Omental fat pad (tissue), 4 donors: ENCODE measurements at places on chromosomes 1 and 21. TPM values are rescaled to one million over a fixed set of nuclear protein-coding genes. Genes with fewer than 3 reads are reported as not detected.
A peak's percentile ranks its signal among the peaks of the same experiment; 100 is the strongest.

GRCh38 chr1:37793773-37794371, at the start of gene MANEAL:
TSS of gene MANEAL (plus strand) at chr1:37793847. CDS start at chr1:37794183, 336 bp downstream.
- DNase-seq = no peak

DNA sequence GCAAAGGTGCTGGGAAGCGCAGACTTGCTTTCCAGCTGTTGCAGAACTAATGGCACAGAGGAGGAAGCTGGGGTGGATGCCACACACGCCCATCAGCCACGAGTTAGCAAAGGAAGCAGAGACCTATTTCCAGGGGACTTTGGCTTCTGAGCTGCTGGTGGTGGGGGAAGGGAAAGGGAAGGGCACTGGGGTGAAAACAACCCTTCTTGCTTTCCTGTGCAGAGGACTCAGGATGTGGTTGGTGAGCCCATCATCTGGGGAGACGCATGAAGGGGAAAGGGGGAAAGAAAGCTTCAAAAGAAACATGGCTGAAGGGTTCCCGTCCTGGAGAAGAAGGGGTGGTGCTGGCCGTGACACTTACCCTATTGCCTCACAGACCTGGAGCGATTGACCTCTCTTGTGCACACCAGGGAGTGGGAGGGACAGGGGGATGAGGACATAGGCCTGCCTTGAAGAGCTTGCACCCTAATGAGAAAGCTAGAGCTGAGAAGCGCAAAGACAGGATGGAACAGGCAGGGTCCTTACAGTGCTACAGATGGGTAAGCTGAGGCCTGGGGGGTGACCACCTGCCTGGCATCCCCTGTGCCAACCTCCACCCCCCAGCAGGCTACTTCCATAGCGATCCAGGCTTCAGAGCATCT, 140.8 kb upstream of the RAB4A start:
- no peak for DNase-seq

SMAP2 gene
- total RNA-seq = 45.4 TPM

DNA sequence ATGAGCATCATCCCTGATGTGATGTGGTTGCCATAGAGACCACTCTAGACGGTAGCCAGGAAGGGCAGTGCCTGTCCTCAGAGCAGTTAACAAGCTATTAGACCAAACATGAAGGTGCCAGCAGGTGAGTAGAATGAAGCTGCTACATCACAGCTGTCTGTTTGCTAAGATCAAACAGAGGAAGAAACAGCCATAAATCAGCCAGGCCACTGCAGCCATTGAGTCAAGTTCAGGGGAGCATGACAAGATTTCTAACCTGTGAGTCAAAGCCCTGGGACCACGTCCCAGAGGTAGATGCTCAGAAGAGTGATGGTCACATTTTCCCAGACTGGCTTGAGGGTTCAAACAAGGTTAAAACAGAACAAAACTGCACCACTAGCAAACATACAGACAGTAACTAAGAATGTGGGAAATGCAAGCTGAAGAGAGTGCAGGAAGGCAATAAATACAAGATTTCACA, 450.6 kb upstream of the DAB1 start:
- DNase-seq = no peak

- DNase-seq = no peak
These were observed 392.4 kb downstream of the KCNH1 start for GRCh38 chr1:210741564-210741963.

DNA sequence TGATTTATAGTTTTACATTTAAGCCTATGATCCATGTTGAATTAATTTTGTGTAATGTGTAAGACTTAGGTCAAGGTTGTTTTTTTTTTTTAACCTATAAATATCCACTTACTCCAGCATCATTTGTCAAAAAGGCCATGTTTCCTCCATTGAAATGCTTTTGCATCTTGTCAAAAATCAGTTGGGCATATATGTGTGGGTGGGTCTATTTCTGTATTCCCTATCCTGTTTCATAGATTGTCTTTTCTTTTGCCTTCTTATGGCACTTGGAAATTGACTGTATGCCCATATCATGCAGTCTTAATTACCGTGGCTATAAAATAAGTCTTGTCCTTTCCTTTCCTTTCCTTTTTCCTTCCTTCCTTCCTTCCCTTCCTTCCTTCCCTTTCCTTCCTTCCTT, 138.2 kb downstream of the PRDM2 start:
- no peak for DNase-seq

- no peak for DNase-seq
These were observed 33.4 kb downstream of the B3GALNT2 start for GRCh38 chr1:235470741-235471439.

DNA sequence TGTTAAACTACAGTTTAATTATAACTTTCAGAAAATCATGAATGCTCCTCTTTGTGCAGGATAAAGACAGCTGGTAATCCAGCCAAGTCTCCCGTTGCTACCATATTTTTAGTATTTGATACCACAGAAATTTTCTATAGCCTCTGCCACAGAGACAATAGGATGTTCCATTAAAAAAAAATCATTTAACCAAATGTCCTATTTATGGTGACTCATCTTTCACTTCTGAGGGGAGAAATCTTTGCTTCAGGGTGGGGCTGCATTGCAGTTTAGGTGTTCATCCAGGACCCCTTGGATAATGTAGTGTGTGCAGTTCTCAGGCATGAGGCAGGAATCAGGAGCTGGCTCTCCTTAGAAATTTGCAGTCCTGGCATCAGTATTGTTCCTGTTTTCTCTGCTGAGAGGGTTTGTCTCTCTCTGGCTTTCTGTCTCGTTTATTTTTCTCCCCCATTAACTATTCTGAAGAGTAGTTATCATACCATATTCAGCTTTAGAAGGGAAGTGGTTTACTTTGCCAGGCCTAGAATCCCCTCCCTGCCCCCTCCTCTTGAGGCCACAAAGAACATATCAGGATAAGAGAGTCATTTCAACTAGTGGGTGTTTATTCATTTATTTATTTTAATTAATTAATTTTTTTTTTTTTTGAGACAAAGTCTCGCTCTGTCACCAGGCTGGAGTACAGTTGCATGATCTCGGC, 3.1 kb downstream of the PRUNE1 start:
- DNase-seq = no peak

ZNF683 gene
- total RNA-seq = not detected

- DNase-seq = no peak
These were observed 229.6 kb upstream of the PLD5 start for GRCh38 chr1:242754125-242754524.

SPATA21 gene
- not detected for total RNA-seq

DNA sequence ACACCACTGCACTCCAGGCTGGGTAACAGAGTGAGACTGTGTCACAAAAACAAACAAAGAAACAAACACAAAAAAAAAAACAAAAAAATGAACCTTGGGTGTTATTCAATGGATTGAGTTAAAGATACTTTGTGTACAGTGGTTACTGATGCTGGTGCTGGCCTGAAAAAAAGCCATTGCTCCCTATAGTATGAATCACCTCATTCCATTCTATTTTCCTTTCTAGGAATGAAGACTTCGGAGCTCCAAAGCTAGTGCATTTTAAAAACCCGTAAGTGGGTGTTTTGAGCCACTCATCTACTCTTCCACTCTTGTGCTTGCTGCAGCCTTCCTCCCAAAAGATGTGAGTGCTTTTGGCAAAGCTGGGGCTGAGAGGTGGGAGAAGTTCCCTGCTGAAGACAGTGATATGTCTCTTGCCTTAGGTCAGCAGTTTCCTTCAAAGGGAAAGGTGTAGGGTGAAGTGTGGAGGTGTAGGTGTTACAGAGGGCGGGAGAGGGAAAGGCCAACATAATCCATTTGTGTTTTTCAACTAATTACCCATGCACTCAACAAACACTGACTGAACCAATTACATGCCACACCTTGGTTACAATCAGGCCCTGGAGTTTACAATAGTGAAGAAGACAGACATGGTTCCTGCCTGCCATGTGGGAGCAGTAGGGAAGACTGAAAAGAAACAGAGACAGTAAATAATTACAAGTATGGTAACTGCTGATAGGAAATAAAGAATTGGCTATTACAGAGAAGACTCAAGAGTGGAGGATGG, 55.0 kb upstream of the SERBP1 start:
- no peak for DNase-seq

SHE gene
- total RNA-seq = 23.4 TPM

- no peak for DNase-seq
These were observed 59.9 kb upstream of the FBXO28 start for GRCh38 chr1:224054012-224054411.

- DNase-seq = no peak
These were observed 2.9 kb downstream of the PAX7 start for GRCh38 chr1:18633422-18634155.

HSPA6 gene
- total RNA-seq = 22.1 TPM

DNA sequence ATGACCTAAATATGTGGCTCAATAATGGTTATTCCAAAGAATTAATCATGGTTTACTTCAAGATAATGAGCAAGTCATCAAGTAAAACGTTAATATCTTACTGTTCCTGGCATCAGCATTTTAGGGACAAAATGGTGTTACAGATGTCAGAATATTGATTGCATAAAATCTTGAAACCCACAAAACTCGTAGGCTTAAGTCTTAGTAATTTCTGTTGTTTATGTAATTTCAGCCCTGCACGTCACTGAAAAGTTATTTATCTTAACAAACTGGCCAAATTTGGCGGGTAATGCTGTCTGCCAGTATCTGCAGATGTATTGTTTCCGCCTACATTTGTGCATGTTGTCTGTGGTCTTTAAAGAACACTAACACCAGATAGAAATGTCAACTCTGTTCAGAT, 25.8 kb downstream of the CDC7 start:
- no peak for DNase-seq

IGSF3 gene
- 2.6 TPM for total RNA-seq

DNA sequence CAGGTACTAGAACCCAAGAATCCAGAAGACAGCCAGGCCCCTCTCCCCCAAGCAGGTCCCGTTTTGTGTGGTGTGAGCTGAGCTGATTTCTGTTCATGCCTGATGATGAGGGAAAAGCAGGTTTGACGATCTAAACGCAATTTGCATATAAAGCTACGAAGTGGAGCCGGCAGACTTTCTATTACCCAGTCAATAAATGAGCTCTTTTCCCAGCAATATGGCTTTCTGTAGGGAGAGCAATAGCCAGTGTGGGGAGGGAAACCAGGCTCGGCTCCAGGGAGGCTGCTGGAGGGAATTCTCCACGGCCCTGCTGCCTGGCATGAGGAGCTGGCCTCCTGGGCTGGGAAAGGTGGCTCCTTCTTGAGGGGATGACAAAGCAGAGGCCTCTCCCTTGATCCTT, 140.7 kb upstream of the AJAP1 start:
- DNase-seq = no peak

LMOD1 gene
- 124 TPM for total RNA-seq

VANGL2 gene
- total RNA-seq = 1.1 TPM

- DNase-seq = no peak
These were observed 28.0 kb downstream of the TAF5L start for GRCh38 chr1:229597877-229598276.

DNA sequence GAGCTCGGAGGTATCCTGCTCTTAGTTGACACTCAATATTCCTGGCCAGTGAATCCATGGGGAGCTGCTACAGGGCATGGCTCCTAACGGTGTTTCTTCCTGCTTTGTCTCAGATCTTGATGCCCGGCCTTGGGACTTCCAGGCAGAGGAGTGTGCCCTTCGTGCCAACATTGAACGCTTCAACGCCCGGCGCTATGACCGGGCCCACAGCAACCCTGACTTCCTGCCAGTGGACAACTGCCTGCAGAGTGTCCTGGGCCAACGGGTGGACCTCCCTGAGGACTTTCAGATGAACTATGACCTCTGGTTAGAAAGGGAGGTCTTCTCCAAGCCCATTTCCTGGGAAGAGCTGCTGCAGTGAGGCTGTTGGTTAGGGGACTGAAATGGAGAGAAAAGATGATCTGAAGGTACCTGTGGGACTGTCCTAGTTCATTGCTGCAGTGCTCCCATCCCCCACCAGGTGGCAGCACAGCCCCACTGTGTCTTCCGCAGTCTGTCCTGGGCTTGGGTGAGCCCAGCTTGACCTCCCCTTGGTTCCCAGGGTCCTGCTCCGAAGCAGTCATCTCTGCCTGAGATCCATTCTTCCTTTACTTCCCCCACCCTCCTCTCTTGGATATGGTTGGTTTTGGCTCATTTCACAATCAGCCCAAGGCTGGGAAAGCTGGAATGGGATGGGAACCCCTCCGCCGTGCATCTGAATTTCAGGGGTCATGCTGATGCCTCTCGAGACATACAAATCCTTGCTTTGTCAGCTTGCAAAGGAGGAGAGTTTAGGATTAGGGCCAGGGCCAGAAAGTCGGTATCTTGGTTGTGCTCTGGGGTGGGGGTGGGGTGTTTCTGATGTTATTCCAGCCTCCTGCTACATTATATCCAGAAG, 16.7 kb downstream of the ALX3 start:
- peak; percentile 93 for DNase-seq

- DNase-seq = peak; percentile 13
These were observed 5.3 kb downstream of the SPATC1L start for GRCh38 chr21:46178961-46179360.

PKN2 gene
- 47.8 TPM for total RNA-seq

UQCRHL gene
- 0.63 TPM for total RNA-seq

DNA sequence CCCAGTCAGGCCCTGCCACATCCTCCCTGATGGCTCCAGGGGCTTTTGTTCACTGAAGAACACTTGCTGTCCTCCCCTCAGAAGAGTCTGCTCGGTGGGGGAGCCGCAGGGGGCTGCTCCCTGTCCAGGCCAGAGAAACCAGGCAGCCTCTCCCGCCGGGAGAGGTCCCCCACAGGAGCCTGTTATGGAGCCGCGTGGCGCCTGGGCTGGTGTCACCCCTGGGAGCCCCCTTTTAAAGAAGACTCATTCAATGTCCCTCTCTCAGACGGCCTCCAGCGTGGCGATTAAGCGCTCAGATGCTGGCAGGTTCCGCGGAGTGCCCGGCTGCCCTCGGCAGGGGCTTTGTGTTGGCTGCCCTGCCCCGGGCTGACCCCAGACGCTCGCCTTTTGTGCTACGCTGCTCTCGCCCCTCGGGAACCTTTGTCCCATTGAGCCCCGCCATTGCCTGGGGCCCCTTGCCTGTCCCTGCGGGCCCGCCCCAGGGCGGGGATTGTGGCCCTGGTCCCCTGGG, 43.1 kb downstream of the SKI start:
- DNase-seq = no peak

- DNase-seq = no peak
These were observed 66.7 kb downstream of the RGL1 start for GRCh38 chr1:183871601-183872000.

GRCh38 chr1:54287176-54287650, 87.2 kb downstream of the MRPL37 start:
- no peak for DNase-seq

CRP gene
- not detected for total RNA-seq

GRCh38 chr1:166903232-166903631, 27.2 kb upstream of the TADA1 start:
- DNase-seq = no peak

DNA sequence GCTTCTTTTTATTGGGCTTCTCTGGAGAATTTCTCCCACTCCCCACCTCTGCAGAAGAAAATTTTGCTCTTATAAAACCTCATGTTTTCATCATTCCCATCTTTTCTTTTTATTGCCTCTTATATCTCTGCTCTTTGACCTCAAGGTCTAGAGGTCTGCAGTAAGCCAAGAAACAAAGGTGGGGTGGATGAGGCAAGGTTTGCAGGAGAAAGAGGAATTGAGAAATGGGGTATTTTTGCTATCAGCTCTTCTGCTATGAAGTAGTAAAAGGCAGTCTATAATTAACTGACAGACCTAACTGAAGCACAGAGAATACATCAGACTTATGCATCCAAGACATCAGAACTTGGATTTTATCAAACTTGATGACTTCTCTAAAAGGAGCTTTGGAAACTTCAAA, 22.9 kb downstream of the SYT11 start:
- no peak for DNase-seq

GRCh38 chr1:30410153-30410851, 313.1 kb downstream of the MATN1 start:
- DNase-seq = no peak

WNT2B gene
- 13.6 TPM for total RNA-seq
